ENCODE measurements at places on chromosomes 2 and 18.
A peak's percentile ranks its signal among the peaks of the same experiment; 100 is the strongest.

DNA sequence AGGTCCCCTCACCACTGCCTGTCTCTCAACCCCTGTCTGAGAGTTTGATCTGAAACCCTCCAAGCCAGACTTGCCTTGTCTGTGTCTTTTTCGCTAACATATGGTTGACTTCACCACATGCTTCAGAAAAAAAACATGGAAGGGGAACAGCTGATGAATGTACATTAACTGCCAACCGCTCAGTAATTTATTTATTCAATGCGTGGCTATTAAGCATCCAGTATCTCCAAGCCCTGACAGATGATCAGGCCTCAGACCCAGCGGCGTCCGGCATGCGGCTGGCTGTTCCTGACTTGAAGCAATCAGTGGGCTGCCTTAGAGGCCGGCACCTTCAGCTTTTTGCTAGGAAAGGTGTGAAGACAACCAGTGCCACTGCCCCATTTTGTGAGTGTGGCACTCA lies 62.3 kb downstream of the NGEF start:
- no peak for DNase-seq

GRCh38 chr2:85959185-85959584 lies 70.4 kb upstream of the ST3GAL5 start:
- no peak for DNase-seq

GRCh38 chr2:68500649-68501048 lies 33.3 kb downstream of the APLF start:
- DNase-seq, result no peak

GRCh38 chr18:48548011-48548771 lies 9.4 kb downstream of the CTIF start:
- DNase-seq, result peak; percentile 65

GRCh38 chr18:40159141-40160017 lies 1795.7 kb upstream of the PIK3C3 start:
- DNase-seq, result peak; percentile 65

DNA sequence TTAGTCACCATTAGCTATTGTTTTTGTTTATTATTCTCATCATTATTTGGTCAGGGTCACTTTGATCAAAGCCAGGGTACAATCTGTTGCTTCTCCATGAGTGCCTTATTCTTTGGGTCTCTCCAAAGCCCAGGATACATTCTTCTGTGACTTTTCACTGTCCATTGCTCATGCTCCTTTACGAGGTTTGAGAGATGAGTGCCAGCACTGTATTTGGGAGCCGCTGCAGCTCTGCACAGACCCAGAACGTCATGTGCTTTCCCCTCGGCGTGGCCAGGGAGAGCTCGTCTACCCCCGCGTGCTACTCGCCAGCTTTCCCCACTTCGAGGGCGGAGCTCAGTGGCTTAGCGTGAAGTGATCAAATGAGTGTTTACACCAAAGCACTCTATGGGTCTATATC lies 123.7 kb downstream of the COL6A3 start:
- DNase-seq, result peak; percentile 87

DNA sequence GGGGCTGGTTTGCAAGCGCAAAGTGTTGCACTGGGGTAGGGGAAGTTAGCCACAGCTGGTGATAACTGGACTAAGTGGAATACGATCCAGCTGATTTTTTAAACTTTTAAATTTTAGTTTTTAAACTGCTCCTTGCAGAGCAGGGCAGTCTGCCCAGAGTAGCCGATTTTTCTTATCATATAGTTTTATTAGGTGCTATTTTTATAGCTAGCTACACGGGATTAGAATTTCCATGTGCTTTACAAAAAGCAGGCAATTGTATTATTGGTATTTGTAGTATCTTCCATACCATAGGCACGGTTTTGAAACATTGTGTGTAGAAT lies 9.6 kb downstream of the CPLX4 start:
- no peak for DNase-seq

DNA sequence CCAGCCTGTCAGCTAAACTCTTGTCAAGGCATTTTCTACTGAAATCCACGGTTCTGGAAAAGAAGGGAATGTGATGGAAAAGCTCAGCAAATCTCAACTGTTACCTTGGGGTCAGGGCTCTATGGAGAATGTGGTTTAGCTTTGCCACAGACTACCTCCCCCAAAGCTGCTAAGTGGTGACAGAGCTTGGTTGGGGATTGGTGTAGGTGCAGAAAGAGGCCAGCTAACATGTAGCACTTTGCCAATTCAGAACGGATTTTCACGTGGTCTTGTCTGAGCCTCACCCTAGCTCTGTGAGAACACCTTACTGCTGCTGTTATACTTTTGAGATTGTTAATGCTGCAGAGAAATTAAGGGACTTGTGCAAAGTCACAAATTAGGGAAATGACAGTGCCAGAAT lies 331.1 kb downstream of the RND3 start:
- no peak for DNase-seq

- no peak for DNase-seq
These were observed 92.7 kb downstream of the USP40 start for GRCh38 chr2:233473878-233474277.

DNA sequence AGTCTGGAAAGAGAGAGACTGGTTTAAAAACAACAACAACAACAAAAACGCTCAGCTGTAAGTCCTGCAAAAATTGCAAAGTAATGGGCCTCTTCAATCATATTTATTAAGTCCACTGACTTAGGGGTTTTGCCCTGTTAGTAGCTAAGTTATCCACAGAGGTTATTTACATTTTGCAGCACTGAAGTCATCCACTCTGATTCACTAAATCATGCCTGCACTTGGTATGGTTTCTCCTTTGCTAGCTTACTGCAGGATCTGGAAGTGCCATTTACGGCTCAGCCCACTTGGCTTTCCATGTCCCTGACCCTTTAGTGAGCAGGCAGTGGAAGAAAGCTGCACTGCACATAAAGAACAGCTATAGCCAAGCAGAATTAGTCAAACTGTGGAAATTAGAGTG lies 484.4 kb downstream of the NRXN1 start:
- no peak for DNase-seq

GRCh38 chr18:77208964-77209363 lies 40.7 kb upstream of the GALR1 start:
- DNase-seq, result peak; percentile 65

GRCh38 chr2:181461056-181461997 lies 4.1 kb downstream of the ITGA4 start:
- DNase-seq, result no peak

DNA sequence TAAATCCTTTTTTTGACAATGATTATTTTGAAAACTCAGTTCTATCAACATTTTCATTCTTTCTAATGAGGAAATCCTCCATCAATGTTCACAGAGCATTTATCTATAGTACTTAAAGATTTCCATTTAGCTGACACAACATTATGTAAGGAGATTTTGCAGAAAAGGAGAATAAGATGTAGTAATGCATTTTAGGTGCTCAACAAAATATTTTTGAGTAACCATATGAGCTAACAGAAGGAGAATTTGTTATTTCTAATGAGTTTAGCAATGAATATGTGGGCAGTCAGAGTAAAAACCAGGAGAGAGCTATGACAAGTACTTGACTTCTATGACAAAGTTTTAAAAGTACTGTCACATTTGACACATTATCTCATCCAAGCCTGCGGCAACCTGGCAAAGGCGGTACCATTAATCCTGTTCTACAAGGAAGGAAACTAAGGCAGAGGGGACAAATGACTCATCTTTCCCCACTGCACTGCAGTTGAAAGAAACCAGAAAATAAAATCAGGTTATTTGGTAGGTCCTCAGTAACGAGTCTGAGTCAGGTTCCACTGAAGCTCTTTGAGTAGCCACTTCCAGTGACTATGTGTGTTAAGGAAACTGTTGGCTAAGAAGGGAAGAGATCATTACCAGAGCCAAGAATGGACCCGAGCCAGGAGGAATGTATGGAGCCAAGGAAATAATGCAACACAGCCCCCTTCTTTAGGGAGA lies 134.1 kb upstream of the ITGB6 start:
- peak; percentile 87 for DNase-seq

- DNase-seq, result no peak
These were observed 392.4 kb downstream of the ZNF516 start for GRCh38 chr18:76102626-76103025.

DNA sequence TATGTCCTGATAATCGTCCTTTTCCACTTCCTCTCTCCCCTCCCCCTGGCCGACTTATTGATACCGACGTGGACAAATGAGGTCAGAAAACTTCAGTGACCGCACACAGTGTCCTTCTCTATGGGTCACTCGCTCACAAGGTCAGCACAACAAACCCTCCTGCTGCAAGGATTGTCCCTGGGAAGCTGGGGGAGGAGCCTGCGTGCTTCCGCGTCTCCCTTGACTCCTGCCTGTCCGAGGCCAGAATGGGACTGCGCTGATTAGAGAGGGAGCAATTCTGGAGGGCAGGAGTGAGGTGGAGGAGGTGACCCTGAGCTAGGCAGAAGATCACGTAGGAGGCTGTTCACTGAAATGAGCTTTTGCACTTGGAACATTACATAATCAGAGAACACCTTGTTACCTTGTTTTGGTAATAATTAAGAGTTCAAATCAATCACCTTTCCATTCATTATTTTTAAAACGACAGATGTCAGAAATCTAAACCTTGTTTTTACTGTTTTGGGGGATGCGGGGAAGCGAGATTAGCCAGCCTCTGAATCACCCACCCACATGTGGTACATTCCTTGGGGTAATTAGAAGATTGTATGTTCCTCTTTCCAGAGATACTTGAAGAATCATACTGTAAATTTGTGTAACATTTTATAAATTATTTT lies 70.6 kb downstream of the CTAGE1 start:
- DNase-seq, result peak; percentile 77

- DNase-seq, result no peak
These were observed 14.3 kb upstream of the EN1 start for GRCh38 chr2:118861731-118862130.

DNA sequence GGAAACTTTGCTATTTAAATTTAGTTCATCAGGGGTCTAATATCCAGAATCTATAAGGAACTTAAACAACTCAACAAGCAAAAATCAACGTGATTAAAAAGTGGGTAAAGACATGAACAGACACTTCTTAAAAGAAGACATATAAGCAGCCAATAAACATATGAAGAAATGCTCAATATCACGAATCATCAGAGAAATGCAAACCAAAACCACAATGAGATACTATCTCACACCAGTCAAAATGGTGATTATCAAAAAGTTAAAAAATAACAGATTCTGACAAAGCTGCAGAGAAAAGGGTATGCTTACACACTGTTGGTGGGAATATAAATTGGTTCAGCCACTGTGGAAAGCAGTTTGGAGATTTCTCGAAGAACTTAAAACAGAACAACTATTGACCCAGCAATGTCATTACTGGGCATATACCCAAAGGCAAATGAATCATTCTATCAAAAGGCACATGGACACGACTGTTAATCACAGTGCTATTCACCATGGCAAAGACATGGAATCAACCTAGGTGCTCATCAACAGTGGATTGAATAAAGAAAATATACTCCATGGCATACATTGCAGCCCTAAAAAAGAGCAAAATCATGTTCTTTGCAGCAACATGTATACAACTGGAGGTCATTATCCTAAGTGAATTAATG lies 189.9 kb downstream of the SLC4A10 start:
- no peak for DNase-seq

- peak; percentile 14 for DNase-seq
These were observed 396.2 kb upstream of the VWC2L start for GRCh38 chr2:214014551-214015220.

Measured in cardiac fibroblast (primary cell).